ENCODE measurements at places on chromosomes 12 and 14.

- no peak for DNase-seq
Measured at GRCh38 chr12:58841058-58841798, 79.1 kb downstream of the LRIG3 start.

DNA sequence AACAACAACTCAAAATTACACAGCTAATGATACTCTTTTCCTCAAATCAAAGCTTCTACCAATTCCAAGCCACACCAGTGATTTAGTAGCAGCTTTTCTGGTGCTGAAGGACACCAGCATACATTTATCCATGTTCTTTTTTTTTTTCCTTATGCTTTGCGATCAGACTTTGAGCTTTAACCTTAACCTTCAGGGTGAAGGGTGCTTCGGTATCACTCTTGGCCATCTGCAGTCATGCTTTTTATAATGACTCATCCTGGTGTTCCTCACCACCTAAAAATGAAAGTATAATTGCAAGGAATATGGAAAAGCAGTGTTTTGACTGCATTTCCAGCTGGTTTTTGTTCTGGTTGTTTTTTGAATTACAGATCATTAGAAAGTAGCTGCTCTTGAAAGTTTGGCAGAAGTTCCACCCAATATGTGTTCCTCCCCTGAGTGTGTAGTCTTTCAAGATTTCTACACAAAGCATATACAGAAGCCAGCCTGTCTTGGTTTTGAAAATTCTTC is 1.3 kb upstream of the SLC41A2 start:
- no peak for DNase-seq

DNA sequence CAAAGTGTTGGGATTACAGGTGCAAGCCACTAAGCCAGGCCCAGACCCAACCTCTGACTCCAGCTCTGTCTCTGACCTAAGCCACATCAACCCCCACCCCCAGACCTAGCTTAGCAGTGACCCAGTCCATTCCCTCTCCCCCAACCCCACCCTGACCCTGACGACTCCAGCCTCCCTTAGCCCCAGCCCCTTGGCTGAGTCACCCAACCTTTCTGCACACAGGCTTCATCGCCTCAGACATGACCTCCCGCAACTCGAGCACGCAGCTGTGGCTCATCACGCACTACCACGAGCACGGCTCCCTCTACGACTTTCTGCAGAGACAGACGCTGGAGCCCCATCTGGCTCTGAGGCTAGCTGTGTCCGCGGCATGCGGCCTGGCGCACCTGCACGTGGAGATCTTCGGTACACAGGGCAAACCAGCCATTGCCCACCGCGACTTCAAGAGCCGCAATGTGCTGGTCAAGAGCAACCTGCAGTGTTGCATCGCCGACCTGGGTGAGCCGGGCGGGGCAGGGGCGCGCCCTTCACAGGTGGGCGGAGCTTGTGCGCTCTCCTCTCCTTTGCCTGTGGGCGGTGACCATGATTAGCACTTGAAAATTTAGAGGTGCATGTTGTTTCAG is 7.8 kb downstream of the ACVRL1 start:
- DNase-seq, result no peak

GRCh38 chr14:89587136-89587420 is 170.0 kb upstream of the FOXN3 start:
- no peak for DNase-seq

- DNase-seq, result no peak
Measured at GRCh38 chr14:47332939-47333338, 342.5 kb downstream of the MDGA2 start.

DNA sequence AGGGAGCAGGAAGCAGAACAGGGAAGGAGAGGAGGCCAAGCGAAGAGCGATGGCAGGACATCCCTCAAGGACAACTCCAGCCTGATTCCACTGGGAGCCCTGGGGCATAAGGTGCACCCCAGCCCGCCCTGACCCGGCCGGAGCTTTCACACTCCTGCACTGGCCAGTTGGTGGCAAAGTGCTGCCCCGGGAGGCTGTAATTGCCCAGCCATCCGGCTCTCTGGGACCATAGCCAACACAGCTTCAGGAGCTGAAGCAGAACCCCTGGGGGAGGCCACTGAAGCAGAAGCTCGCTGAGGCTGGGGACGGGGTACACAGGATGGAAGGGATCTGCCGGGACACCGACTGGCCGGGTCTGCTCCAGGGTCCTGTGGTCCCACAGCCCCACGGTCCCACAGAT is 41.9 kb upstream of the BEGAIN start:
- DNase-seq, result no peak

DNA sequence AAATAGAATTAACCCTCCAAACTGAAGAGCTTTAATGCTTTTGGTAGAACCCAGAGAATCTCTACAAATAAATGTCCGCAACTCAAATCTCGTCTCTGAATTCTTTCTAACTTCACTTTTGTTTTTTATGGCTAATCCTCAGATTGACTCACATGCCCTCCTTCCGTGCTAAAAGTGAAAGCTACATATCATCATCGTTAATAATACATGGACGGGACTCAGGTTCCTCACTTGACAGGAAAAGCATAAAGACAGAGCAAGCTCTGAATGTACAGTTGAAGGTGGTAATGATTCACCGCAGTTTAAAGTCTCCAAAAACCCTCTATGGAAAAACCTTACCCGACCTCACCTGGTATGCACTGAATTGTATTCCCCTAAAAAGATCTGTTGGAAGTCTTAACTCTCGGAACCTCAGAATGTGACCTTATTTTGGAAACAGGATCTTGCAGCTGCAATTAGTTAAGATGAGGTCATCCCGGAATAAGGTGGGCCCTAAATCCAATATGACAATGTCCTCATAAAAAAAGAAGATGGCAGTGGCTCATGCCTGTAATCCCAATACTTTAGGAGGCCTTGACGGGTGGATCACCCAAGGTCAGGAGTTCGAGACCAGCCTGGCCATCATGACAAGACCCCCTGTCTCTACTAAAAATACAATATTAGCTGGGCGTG is 147.4 kb upstream of the FOXN3 start:
- no peak for DNase-seq

DNA sequence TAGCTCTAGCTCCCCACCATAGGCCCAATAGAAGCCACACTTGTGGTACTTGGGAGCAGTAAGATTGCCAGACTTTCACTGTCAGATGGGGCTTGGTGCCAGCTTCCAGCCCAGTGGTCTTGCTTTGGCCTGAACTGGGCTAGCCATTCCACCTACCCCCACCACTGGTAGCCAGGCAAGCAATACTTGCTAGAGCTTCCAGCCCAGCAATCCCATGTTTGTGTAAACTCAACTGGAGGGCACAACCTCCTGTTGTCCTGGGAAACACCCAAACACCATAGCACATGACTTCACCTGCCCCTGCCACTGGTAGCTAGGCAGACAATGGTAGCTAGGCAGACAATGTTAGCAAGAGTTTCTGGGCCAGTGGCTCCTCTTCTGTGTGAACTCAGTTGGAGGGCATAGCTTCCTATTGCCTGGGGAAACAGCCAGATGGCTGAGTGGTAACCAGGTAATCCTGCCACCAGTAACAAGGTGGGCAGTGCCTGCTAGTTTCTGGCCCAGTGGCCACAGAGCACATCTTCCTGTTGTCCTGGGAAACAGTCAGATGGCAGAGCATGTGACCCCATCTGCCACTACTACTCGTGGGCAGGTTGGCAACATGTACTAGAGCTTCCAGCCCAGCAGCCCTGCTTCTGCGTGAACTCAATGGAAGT is 5.6 kb upstream of the OR6C76 start:
- DNase-seq, result no peak

DNA sequence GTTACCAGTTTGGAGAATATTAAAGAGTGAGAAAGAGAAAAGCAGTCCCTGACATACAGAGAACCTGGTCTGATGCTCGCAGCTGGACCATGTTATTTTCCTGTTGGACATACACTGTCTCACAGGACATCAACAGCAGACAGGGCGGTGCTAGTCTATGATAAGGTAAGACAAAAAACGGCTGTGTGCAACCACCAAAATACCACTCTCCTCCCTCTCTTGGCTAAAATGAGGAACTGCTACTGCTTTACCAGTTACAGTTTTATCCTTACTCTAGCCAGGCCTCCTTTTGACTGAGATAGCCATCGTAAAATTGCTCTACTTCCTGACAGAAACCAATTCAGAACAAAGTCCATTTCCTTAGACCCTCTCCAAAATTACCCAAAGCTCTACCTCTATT is 47.0 kb upstream of the ERGIC2 start:
- DNase-seq, result no peak

GRCh38 chr14:92659765-92660561 is 88.5 kb downstream of the LGMN start:
- no peak for DNase-seq

GRCh38 chr12:95789126-95790032 is 1.2 kb downstream of the NTN4 start:
- DNase-seq, result peak; percentile 44

GRCh38 chr14:89416002-89416995 is 734 bp downstream of the FOXN3 start:
- peak; percentile 86 for DNase-seq

- no peak for DNase-seq
Measured at GRCh38 chr12:57477710-57478681, 1.7 kb downstream of the ARHGAP9 start.

DNA sequence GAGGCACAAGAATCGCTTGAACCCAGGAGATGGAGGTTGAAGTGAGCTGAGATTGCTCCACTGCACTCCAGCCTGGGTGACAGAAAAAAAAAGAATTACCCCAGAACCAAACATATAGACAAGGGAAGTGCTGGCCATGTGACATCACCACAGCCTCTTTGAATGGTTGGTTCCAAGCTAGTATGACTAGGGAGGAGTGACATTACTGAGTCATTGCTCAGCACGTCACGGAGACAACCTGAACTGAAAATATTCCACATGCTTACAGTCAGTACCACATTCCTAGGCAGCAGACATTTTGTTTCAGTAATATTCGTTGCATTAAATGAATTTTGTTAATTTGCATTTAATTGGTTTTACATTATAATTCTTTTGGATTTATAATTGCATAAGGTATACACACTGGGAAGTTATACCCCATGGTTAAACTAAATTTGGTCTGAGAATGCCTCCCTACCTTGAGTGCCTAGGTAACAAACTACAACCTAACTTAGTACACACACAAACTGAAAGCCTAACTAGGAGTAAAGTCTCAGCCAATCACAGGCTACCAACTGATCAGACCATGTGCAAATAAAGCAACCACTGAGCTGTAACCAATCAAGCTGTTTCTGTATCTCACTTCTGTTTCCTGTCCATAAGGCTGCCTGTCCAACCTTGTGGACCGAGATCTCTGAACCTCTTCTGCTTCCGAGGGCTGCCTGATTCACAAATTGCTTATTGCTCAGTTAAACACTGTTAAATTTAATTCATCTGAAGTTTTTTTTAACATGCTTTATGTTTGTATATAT is 164.4 kb downstream of the CAND1 start:
- no peak for DNase-seq

DNA sequence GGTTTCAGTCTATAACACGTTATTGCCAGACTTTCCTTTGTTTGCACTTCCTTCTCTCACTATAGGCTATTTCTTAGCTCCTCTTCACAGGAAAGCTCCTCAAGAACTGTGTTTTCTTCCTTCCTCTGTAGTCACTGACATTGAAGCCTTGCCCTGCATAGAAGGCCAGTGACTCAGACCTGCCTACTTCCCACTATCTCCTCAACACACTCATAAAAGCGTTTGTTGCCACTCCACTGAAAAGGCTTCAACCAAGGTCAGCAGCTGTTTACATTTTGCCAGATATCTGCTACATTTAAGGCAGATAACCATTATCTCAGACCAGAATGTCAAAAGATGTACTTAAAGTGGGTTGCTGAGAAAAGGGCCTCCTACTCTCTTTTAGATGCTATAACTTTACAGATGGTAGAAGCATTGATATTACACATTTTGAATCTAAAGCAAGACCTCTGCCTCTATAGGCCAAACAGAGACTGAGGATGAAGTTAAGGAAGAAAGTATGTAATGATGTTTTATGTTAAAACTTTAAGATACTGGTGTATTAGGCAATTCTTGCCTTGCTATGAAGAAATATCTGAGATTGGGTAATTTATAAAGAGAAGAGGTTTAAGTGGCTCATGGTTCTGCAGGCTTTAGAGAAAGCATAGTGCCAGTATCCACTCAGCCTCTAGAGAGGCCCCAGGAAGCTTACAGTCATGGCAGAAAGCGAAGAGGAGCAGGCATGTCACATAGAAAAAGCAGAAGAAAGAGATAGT is 233.3 kb upstream of the FLRT2 start:
- DNase-seq, result no peak

GRCh38 chr12:68391937-68392336 is 59.8 kb upstream of the MDM1 start:
- DNase-seq, result no peak

DNA sequence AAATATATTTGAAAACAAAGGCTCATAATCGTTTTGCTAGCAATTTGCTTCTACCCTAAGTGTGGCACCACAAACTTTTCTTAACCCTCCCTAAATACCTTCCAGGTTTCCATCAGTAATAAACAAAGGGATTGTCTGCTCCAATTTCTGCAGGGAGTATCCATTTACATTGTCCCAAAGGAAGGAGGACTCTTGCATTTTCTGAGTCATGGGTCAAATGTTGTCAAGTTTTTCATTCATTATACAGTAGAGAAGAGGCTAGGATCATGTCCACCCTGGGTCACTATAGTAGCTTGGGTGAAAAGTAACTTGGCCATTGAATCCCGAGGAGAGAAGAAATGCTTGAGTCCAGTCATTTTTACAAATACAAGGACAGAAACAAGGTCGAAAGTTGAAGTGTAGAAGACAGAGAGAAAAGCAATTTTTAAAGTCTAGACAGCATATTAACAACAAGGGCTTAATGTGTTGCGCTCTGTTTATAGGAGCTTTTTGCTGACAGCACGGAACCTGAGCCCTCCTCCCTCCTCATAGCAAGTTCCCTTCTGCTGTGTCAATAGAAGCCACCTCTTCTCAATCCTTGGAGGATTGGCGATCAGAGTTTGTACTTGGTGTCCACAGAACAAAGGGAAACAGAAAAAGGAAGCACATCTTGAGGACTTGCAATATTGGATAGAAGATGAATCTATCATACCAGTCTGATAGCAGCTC is 53.1 kb downstream of the TMEM30B start:
- no peak for DNase-seq

DNA sequence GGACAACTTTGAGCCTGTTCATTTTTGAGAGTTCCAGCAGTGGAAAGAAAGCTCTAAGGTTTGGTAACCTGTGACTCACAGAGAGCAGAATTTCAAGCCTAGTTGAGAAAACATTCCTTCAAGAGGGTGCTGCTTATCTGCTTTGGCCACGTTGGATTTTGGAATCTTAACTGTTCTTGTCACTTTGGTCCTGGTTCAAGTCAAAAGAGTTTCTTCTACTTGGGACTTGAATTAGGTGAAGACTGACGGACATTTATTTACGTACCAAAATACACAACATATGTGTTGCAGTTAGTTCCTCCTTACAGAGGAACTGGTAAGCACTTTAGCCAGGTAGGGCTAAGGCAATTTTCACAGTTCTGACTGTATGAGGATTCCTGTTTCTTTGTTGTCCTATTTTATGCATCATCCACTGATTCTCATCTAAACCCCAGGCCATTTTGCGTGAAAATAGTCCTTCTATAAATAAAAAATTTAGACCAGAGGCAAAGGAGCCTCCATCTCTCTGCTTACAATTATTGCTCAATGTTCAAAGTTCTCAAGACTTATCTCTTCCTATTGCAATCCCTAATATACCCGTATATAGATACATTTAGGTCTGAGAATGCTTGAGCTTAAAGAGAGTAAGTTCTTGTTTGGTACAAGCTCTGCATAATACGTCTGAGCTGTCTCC is 580.9 kb downstream of the DIO2 start:
- no peak for DNase-seq

- DNase-seq, result no peak
Measured at GRCh38 chr12:117832459-117833457, 136.0 kb downstream of the KSR2 start.
